ENCODE measurements at places on chromosomes 12 and 14.

GRCh38 chr14:89206389-89207031, 210.5 kb downstream of the FOXN3 start:
- DNase-seq, result no peak

- DNase-seq, result peak; percentile 14
Measured at GRCh38 chr14:93892923-93893558, 34.1 kb upstream of the FAM181A start.

DNA sequence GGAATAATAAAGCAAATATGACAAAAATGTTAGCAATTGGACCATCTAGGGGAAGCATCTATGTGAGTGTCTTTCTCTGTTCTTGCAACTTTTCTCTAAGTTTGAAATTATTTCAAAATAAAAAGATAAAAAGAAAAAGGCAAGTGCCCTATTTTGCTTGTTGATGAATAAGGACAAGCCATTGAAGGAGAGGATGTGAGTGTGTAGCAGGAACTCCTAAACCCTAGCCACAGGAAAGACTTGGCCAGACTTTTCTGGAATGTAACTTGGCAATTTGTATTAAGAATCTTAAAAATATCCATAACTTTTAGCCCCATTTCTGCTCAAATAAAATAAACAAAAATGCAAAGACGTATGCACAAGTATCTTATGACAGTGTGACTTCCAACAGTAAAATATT, 279.4 kb downstream of the CACNA1C start:
- no peak for DNase-seq

DNA sequence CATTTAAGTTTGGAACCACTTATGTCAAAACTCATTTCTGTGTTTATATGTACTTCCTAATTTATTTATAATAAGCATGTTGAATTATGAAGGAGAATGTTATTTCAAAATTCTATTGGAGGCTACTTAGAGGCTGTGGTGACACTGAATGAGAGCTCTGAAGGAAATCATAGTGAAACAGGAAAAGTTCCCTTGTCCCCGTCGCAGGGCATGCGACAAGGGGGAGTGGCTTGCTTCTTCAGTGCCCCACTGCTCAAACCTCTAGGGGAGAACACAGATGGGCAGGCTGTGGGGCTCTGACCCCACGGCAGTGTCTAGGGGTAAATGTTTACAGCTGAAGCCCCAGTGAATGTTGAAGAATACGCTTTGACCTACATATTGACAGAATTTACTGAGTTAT, 261.9 kb downstream of the RAD51B start:
- no peak for DNase-seq

GRCh38 chr14:102805371-102805891, 28.2 kb downstream of the TRAF3 start:
- no peak for DNase-seq

Data from activated CD8-positive, alpha-beta memory T cell treated with anti-CD3 and anti-CD28 coated beads for 1 hour (primary cell).